ENCODE measurements at places on chromosomes 13 and 19.
A peak's percentile ranks its signal among the peaks of the same experiment; 100 is the strongest.

DNA sequence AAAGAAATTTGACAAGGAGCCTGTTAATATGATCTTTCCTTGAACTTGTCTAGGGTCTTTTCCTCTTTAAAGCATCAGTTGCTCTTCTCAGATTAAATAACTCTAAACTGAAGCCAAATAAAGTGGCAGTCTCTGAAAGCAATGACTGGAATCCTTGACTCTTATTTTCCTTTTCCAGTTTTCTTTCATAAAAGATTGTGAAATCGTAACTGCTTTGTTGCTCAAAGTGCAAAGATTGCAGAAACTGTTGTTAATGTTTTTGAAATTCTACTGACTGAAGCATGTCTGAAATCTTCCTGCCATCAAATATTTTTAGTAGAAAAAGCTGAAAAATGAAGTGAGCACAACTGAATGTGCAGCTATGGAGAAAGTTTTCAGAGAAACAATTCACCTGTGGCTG is 1.9 kb downstream of the NHLRC3 start:
- DNase-seq, result no peak

DNA sequence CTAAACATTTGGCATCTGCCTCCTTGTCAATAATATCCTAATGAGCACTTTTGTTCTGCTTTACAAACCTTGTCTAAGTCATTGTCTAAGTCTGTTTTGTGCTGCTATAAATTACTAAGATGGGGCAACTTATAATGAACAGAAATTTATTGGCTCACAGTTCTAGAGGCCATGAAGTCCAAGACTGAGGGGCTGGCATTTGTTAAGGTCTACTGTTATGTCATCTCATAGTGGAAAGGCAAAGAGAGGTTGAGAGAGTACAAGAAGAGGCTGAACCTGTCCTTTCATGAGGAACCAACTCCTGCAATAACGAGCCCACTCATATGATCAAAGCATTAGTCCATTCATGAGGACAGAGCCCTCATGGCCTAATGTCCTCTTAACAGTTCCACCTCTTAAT is 72.7 kb upstream of the KLF12 start:
- DNase-seq, result no peak

DNA sequence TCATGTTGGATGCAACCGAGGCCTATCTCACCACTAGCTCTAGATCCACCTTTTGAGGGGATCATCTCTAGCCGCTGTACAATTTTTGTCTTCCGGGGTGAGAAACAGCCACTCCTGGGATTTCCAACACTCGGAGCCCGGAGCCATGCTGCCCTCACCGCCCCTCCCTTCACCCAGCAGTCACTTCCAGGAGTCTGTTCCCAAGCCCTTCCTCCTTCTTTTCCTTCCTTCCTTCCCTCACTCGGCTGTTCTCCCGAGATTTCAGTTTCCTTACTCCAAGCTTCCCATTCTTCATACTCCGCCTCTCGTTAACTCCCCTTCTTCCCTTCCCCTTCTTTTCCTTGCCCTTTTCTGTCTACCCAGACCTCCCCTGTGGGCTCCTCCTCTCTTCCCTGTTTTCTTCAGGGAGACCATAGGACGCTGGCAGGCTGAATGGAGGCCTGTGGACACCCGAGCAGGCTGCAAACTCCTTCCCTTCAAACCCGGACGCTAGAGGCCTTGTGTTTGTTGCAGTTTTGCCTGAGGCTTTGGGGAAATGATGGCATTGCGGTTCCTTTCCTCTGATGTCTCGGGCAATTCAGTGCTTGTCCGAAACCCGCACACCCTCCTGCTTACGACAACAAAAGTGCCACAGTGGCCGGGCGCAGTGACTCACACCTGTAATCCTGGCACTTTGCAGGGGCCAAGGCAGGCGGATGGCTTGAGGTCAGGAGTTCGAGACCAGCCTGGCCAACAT is 96.0 kb downstream of the CAB39L start:
- no peak for DNase-seq

DNA sequence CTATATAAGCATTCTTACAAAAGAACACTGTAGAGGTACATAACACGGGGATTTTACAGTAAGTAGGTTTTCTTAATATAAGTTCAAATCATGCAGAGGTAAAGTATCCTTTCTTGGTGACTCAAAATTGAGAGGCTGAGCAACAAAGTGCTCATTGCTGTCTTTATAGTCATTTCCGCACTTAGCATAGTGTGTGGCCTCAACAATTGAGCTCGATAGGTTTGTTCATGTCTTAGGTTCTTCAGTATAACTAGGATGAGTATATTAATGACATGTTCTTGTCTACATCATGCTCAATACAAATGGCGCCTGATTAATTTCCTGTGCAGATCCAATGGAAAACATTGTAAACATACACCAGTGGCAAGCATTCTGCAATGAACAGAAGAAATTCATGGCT is 1.4 kb downstream of the WDFY2 start:
- DNase-seq, result peak; percentile 30

DNA sequence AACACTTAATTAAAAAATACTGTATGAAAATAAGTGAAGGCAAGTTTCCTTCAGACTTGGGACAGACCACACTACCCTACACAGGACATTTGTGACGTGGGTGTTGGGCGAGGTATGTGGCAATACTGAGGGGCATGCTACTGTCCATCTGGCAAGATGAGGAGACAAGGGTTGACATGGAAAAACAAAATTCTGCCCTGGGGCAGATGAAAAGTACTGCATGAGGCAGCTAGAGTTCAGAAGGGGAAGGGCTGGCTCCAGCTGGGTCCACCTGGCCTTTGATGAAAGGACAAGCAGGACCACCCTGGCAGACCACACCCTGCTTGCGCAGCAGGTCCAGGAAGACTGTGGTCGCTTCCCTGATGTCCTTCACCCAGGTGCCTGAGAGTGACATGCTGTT is 43.2 kb downstream of the LATS2 start:
- DNase-seq, result no peak

DNA sequence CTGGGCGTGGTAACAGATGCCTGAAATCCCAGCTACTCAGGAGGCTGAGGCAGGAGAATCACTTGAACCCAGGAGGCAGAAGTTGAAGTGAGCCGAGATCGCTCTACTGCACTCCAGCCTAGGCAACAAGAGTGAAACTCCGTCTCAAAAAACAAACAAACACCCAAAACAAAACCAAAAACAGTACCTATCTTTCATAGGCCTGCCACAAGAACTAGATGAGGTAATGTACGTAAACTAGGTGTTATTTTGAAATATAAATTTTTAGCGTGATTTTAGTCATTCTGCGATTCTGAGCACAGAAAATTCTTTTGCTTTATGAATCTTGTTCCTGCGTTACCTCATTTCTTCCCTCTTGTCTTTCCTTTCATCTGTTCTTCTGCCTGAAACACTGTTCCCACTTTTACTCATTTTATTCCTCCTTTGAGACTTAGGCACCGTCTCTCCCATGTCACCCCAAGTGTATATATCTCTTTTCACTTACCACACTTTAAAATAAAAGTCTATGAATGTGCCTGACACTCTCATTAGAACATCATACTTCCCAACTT is 238.2 kb upstream of the HTR2A start:
- no peak for DNase-seq

DNA sequence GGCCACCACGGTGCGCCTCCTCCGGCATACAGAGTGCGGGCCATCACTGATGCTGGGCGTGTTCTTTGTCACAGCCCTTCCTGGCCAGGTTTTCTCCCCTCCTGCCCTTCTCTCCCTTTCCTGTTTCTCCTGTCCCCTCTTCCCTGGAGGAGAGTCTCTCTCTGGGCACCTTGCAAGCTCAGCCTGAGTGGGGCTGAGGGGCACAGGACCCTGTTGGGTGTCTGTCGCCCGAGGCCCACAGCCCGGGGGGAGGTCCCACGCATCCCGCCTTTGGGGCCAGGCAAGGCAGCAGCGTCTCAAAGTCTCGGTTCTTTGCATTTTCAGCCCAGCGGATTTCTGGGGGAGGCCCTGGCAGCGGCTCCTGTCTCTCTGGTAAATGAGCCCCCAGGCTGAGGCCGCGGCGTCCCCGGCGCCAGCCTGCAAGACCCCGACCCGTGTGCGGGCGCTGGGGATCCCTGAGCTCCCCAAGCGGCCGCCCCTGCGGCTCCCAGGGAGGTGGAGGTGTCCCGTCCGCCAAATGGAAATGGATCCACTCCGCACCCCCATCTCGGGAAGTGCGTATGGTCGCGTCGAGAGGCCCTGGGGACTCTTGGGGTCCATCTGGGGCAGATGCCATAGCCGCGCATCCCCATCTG is 47.2 kb downstream of the COMP start:
- DNase-seq, result no peak

- no peak for DNase-seq
These were observed 94.1 kb downstream of the ATP11A start for GRCh38 chr13:112783978-112784371.

- no peak for DNase-seq
These were observed 452.5 kb upstream of the ARGLU1 start for GRCh38 chr13:107020393-107020792.

DNA sequence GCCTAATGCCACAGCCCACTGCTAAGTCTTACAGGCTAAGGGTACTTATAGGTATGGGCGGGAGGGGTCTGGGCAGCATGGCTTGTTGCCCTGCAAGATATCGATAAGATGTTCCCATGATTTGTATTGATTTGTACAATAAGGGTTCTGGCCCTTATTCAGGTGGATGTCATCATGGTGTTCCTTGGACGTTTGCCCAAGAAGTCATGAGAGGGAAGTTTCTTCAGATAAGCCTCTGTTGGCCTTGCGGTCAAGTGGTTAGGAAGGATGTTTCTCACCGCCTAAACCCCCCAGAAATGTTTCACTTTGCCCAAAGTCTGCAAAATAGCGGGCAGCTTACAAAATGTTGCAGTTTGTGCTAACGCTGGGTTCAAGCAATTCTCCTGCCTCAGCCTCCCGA is 7.3 kb downstream of the PARP4 start:
- DNase-seq, result no peak

- no peak for DNase-seq
These were observed 312.5 kb downstream of the DCLK1 start for GRCh38 chr13:35818633-35819067.

GRCh38 chr19:678791-679388 is 2.7 kb downstream of the FSTL3 start:
- DNase-seq, result no peak

GRCh38 chr19:56689198-56689597 is 17.6 kb upstream of the ZNF835 start:
- DNase-seq, result no peak

DNA sequence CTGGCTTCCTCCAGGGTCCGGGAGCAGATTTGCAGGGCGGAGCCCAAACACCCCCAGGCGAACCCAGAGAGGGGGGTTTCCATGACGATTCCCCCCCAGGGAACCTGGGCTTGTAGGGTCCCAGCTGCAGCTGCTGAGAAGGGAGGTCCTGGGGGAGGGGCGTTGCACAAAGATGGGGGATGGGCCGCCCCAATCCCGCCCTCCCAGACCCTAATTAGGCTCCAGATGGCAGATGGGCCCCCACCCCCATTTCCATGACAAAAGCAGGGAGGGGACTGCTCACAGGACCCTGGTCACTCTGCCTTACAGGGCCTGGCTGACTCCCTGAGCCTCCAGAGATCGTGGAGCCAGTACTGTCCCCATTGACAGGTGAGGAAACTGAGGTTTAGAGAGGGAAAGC is 15.2 kb downstream of the ELAVL3 start:
- no peak for DNase-seq

GRCh38 chr19:47408156-47408938 is 11.0 kb downstream of the MEIS3 start:
- no peak for DNase-seq

GRCh38 chr13:41577436-41577835 is 120.1 kb downstream of the RGCC start:
- no peak for DNase-seq

- DNase-seq, result no peak
These were observed 968 bp downstream of the RAVER1 start for GRCh38 chr19:10332158-10332964.

DNA sequence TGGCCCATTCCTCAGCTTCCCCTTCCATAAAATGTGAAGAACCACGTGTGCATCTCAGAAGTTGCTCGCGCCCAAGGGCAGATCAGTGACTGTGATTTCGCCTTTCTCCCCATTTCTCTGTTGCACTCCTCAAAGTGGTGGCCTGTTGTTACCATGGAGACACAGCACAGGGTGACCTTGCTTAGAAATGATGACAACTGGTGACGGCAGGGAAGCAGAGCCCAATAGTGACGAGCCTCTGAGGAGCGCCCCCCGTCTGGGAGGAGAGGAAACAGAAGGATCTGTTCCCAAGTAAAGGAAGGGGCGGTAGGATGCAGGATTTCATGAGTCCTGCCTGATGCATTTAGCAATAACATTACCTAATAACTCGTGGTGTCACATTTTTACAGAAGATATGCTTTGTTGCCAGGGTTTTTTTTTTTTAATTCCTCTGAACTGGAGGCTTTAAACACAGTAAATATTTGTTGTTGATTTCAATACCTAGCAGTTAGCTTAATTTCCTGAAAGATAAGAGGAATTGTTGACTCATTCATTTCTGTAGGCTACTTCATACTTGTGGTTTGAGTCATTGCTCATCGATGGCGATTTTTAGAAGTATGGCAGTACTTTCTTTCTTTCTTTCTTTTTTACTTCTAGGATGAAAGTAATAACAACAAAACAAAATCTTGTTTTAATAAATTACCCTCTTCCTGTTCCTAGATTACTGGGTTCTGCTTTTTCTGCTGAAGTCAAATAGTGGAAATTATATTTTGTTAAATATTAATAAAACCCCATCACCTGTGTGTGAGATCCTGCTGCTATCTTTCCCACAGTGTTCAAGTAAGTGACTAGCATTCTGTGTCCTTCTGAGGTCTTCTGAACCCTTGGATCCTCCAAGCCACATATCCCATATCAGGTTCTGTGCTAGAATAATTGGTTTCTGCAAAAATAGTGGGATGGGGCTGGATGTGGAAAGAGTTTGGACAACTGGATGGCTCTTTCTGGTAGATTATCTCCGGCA is 36.0 kb downstream of the MBNL2 start:
- no peak for DNase-seq

GRCh38 chr13:113967729-113968462 is 6.0 kb downstream of the C13orf46 start:
- DNase-seq, result no peak

GRCh38 chr13:66040506-66040905 is 1189.6 kb downstream of the PCDH9 start:
- DNase-seq, result no peak

DNA sequence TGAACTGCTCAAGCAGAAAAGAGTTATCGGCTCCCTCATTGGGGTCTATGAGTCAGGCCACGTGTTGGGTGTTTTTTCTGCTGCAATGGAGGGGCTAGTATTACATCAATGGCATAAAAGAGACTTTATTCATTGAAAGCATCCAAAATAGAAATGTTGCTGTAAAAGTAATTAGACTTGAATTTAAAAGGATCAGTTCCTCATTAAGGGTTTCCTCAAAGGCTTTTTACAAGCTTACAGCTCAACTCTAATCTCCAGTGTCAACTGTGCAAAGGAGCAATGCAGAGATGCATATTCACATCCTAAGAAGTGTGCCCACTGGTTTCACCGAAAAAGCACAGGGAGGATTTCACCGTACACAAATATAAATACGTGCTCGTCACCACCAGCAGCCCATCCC is 300.3 kb downstream of the FOXO1 start:
- DNase-seq, result no peak

GRCh38 chr13:92938486-92939020 is 288.1 kb upstream of the GPC6 start:
- no peak for DNase-seq

- DNase-seq, result no peak
These were observed 12.1 kb downstream of the ERCC2 start for GRCh38 chr19:45358213-45358792.

- no peak for DNase-seq
These were observed 88.3 kb downstream of the DOCK9 start for GRCh38 chr13:98889419-98890085.

All from spinal cord (tissue), 10 donors.